GM23248 (cell line): ENCODE measurements at places on chromosomes 3 and 15.

- peak; percentile 39 for DNase-seq
Measured at GRCh38 chr3:120393243-120393642, 44.1 kb upstream of the LRRC58 start.

DNA sequence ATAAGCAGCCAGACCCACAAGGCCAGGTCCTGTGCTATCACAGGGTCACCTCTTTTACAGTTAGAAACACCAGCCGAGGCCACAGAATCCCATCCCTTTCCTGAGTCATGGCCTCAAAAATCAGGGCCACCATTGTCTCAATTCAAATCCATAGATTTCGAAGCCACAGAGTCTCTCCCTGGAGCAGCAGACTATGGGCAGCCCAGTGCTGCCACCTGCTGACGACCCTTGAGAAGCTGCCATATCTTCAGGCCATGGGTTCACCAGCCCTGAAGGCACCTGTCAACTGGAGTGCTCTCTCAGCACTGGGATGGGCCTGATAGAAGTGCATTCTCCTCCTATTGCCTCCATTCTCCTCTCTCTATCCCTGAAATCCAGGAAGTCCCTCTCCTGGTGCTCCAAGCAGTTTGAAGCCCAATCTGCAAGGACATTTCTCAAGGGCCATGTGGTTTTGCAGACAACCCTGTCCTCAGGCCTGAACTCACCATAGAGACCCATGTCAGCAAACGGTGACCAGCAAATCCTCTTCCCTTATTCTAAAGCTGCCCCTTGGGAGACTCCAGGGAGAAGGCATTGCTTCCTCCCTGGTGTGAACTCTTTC, 39.6 kb downstream of the TGM4 start:
- DNase-seq: peak; percentile 79

GRCh38 chr15:33377204-33377603, 66.4 kb downstream of the RYR3 start:
- DNase-seq: no peak

DNA sequence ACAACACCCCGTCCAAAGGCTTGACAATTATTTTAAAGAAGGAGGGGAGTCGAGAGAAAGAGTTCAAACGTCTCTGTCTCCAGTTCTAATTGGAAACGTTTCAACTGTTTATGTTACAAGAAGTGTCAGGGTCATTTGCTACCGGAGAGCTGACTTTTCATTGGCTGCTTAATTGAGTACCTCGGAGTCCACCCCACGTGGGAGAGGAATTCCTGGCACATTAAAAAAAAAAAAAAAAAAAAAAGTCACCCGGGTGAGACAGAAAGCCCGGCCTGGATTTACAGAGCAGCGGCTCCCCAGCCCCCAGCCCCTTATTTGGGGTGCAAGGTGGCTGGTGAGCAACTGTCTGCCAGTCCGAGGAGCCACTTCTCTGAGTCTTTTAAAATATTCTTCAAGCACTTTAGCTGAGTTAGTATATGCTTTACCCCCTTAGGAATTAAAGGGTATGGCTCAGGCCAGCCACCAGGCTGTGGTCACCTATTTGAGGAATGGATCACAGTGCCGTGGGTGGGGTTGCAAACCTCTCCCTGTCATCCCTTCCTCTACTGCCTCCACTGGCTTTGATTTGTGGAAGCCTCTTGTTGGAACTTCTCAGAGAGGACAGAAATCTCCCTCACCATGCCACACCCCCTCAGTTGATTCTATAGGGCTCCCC, 3.9 kb upstream of the TLE3 start:
- DNase-seq: peak; percentile 80

GRCh38 chr3:195563317-195563716, 20.2 kb upstream of the PPP1R2 start:
- DNase-seq: no peak

DNA sequence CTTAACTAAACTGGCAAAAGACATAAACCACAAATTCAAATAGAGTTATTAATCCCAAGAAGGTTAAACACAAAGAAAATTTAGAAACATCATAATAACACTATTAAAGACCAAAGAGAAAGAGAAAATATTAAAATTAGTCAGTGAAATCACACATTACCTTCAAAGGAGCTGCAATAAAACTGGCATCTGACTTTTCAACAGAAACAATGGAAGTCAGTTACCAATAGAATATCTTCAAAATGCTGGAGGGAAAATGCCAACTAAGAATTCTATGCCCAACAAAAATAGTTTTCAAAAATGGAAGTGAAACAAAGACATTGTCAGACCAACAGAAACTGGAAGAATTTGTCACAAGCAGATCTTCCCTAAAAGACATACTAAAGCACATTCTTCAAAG, 68.7 kb upstream of the RNF7 start:
- no peak for DNase-seq

DNA sequence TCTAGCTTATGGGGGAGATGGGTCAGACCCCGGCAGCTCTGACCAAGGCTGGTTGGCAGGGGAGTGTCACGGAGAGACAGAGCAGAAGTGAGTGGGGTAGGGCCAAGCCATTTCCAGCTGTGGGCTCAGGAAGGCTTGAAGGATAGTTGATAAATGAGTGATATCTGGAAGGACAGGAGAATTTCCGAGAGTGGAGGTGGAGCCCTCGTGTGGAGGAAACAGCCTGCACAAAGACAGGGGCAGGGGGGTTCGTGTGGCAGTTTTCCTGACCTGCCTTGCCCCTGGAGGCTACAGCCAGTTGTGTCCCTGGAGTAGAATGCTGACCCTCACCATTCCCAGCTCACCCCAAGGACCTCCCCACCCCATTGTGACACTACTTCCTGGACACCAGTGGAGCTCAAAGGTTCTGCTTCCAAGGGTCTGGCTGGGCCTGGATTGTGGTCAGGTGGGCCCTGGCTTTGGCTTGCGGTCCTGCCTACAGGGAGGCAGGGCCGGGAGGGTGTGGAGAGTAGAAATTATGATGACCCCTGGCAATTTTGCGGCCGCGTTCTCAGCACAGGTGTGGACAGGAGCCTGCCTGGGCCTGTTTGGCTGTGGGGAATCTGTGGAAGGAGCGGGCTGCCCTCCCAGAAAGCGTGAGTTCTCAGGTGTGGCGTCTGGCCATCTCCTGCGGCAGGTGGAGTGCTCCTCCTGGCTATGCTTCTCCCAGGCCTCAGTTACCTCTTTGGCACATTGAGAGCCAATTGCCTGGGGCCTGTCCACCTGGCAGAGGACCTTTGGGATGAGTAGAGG, at the start of gene SLC22A14:
Gene SLC22A14 (plus strand): TSS at position 400 of the 792 bp plus-strand sequence. CDS start 23,733 bp downstream, outside the sequence.
- no peak for DNase-seq

DNA sequence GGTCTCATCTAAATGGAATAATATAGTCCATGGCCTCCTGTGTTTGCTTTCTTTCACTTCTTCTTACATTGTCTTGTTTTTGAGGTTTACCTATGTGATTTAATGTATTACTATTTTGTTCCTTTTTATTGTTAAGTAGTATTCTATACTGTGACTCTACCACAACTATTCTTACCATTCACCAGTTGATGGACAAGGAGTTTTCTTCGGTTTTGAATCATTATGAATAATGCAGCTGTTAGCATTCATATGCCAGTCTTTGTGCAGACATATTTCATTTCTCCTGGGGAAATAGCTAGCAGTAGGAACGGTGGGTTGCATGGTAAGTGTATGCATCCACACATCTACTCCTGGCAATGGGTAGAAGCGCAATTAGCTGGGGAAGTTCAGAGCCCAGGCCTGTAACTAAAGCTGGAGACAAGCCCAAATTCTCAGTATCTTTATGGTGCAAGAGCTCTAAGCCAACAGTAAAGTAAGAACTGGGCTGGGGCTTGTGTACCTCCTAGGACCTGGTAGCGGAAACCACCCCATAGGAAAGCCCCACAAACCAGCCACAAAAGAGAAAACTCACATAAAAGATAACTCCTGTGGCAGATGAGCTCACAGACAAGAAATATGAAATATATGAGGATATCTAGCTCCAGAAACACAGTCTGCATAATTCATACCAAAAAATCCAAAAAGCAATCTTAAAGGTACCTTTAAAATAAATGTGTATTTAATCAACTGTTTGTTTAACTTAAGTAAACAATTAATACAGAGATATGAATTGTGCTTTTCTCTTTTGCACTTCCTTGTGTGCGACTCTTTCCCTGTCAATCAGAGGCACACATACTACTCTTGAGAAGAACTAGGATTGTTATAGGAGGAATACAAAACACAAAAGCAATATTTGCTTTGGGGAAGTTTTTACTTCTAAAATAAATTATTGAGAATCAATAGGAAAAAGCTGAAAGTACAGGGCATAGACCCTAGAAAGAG, 2.7 kb upstream of the CSTA start:
- DNase-seq: no peak

DNA sequence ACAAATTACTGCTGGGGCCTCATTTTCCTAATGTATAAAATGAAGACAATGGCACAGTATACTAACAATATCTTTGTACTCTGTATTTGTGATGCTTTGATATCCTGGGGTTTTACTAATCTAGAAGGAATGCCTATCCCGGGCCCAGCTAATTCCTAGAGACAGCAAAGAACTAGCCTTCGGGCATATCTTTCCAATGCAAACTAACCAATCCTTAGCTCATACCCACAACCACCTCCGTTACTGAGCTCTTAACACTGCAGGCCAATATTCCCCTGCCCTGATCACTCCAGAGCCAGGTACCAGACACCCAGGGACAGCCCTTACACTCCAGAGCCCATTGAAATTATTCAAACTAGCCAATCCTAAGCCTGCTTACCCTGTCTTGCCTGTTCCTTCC, 309.0 kb downstream of the ULK4 start:
- peak; percentile 5 for DNase-seq

DNA sequence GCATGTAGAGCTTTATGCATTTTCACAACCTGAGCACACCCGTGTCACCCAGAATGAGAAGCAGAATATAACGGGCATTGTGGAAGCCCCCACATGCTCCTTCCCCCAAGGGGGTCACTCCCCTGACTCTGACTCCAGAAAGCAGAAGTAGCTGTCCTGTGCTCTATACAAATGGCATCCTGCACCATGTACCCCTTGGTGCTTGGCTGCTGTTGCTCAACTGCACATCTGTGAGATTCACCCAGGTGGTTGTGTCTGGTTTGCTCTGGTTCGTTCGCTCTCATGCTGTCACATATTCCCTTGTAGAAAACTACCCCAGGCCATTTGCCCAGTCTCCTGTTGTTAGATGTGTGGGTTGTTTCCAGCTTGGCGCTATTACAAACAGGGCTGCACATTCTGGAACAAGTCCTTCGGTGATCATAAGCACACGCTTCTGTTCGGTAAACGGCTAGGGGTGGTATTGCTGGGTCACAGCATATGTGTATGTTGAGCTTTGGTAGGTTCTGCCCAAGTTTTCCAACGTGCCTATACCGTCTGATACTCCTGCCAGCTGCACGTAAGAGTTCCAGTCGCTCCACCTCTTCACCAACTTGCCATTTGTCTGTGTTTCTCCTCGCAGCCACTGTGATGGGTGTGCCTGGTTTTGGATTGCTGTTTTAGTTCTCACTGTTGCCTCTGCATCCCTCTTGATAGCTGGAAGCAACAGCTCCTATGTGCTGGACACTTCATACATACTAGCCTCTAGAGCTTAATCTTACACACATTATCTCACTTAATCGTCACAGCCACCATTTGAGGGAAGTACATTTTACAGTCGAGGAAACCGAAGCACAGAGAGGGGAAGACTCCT, 65.4 kb upstream of the SLC6A6 start:
- no peak for DNase-seq

- no peak for DNase-seq
Measured at GRCh38 chr3:72970942-72971341, 25.7 kb upstream of the PPP4R2 start.

DNA sequence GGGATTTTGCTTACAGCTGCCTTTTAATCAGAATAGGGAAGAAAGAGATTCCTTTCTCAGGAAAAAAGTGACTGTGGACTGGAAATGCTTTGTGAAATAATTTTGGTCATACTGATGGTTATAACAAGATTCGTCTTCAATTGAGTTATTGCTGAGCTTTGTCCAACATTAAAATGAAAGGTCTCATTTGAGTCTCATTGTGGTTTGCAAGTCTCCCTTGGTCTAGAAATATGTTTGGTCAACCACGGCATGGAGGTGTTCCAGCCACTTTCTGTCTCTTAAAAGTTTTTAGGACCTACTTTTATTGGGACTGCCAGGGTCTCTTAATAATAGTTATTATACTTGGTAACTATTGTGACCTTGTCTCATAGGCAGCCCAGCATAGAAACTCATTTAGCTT, 15.3 kb downstream of the FLNB start:
- DNase-seq: no peak

DNA sequence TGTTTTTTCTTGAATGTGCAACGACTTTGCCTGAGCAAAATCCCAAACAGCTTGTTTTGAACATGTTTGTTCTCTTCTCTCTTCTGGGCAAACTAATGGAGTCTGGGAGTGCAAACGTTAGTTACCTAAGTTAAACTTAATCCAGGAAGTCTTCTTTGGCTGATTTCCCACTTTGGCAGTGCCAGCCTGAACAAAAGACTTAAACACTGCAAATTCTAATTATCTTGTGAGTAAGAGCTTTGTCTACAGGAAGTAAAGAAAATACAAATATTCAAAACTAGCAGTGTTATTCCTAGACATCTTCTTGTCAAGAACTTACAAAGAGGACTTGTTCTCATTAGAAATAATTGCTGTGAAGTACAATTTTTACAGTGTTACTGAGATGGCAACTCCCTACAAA, 16.7 kb upstream of the DENND6A start:
- no peak for DNase-seq

GRCh38 chr15:93249623-93250022, 160.6 kb upstream of the RGMA start:
- DNase-seq: no peak

GRCh38 chr3:32502946-32503286, 264 bp upstream of the CMTM6 start:
- DNase-seq: no peak

DNA sequence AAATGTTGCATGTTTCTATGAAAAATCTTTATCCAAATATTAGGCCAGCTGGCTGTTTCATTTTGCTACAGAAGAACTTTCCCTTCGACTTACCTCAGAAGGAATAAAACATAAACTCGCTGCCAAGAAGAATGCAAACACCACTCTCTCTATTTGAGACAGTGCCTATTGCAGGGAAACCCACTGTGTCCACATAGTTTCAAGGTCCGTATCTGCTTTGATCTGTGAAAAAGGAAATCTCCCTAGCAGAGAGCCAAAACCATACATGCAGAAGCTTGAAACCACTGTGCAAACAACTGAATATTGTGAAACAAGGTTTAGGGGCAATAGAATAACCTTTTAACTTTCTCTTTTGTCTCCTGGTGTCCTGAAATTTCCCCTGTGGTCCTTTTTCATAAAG, 35.0 kb upstream of the CAPN7 start:
- DNase-seq: no peak

DNA sequence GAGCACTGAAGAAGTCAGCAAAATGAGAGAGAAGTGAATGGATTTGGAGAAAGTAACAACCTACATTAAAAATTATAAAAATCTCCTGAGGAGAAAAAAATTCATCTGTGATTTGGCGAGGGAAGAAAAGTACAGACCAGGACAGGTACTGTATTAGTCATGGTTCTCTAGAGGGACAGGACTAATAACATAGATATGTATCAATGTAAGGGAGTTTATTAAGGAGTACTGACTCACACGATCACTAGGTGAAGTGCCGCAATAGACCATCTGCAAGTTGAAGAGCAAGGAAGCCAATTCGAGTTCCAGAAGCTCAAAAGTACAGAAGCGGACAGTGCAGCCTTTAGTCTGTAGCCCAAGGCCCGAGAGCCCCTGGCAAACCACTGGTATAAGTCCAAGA, 1004.4 kb upstream of the ALCAM start:
- no peak for DNase-seq

- DNase-seq: no peak
Measured at GRCh38 chr3:139430493-139430892, 41.0 kb upstream of the COPB2 start.

- peak; percentile 95 for DNase-seq
Measured at GRCh38 chr3:58051196-58051595, 43.0 kb downstream of the FLNB start.

- no peak for DNase-seq
Measured at GRCh38 chr15:43492266-43492665, 690 bp downstream of the TP53BP1 start.
